Pulmonary artery endothelial cell (primary cell): ENCODE measurements at places on chromosomes 1 and 21. TPM values are rescaled to one million over a fixed set of nuclear protein-coding genes. Genes with fewer than 3 reads are reported as not detected.

The MATN1 gene
- not detected in 2 replicates for total RNA-seq

The OR2L2 gene
- 0.07 TPM in 1 of 2 replicates, not detected in the other for total RNA-seq

The MROH9 gene
- total RNA-seq = not detected in 2 replicates

The LZIC gene
- total RNA-seq = 23.7 and 31.6 TPM in 2 replicates

The FCER1A gene
- total RNA-seq = not detected in 2 replicates

The BEND5 gene
- total RNA-seq = not detected in 2 replicates

The SHE gene
- 60.6 and 84.6 TPM in 2 replicates for total RNA-seq

The PROK1 gene
- total RNA-seq = not detected in 2 replicates

The ABCA4 gene
- total RNA-seq = 1.7 and 2.4 TPM in 2 replicates

The CGN gene
- total RNA-seq = 0.71 and 0.79 TPM in 2 replicates
